Smooth muscle cell of trachea (primary cell): ENCODE measurements at places on chromosomes 2 and 18. TPM values are rescaled to one million over a fixed set of nuclear protein-coding genes. Genes with fewer than 3 reads are reported as not detected.

The CAPN13 gene
- total RNA-seq, result not detected in 2 replicates

The LINC00305 gene
- not detected in 2 replicates for total RNA-seq

The ZNF385B gene
- total RNA-seq, result not detected in 2 replicates

The SEPTIN2 gene
- 435 and 523 TPM in 2 replicates for total RNA-seq

The KRTCAP3 gene
- total RNA-seq, result not detected in 2 replicates

The AMER3 gene
- under 0.01 TPM in 1 of 2 replicates, not detected in the other for total RNA-seq

The C2orf92 gene
- total RNA-seq, result 1.3 and 1.7 TPM in 2 replicates

The CYP26B1 gene
- under 0.01 and 0.50 TPM in 2 replicates for total RNA-seq

The BUB1 gene
- 5.0 and 65.7 TPM in 2 replicates for total RNA-seq

The LCT gene
- total RNA-seq, result under 0.01 TPM in 2 replicates

The LRATD1 gene
- under 0.01 TPM in 2 replicates for total RNA-seq

The GKN2 gene
- total RNA-seq, result not detected in 2 replicates

The ASTL gene
- 0.17 TPM in 1 of 2 replicates, not detected in the other for total RNA-seq

The CYS1 gene
- total RNA-seq, result 2.0 and 7.3 TPM in 2 replicates
